ENCODE measurements at places on chromosomes 3 and 15. TPM values are rescaled to one million over a fixed set of nuclear protein-coding genes. Genes with fewer than 3 reads are reported as not detected.

- H3K27ac ChIP-seq = peak overlapping the region; percentile 83
- peak overlapping the region; percentile 16 for H3K4me3 ChIP-seq
- peak; percentile 91 for DNase-seq
- H3K4me1 ChIP-seq = peaks cover 87% of the 10 kb centered on the region
- peaks cover 8% of the 10 kb centered on the region for H3K27me3 ChIP-seq
- H3K36me3 ChIP-seq = peaks cover 67% of the 10 kb centered on the region
Observed at GRCh38 chr3:45105855-45106671, 40.1 kb downstream of the CDCP1 start.

DNA sequence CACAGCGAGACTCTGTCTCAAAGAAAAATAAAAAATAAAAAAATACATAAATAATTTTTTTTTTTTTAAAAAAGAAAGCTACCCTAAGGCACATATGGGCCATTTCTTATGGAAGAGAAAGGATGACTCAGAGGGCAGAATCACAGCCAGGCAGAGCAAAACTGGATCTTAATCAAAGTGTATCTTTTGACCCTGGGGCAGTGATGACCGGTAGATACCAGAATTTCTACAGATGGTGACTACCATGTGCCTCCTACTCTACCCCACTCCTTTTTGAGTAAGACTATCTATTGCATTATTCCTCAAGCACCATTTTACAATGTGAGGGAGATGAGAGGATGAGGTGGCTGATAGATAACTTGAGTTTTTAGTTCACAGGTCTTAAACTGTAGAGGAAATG is 26.0 kb downstream of the TARS3 start:
- DNase-seq = no peak
- no peak overlapping the region for H3K4me3 ChIP-seq
- H3K36me3 ChIP-seq = peaks cover 58% of the 10 kb centered on the region
- peaks cover 20% of the 10 kb centered on the region for H3K4me1 ChIP-seq
- H3K27me3 ChIP-seq = no peaks in the 10 kb centered on the region

DNA sequence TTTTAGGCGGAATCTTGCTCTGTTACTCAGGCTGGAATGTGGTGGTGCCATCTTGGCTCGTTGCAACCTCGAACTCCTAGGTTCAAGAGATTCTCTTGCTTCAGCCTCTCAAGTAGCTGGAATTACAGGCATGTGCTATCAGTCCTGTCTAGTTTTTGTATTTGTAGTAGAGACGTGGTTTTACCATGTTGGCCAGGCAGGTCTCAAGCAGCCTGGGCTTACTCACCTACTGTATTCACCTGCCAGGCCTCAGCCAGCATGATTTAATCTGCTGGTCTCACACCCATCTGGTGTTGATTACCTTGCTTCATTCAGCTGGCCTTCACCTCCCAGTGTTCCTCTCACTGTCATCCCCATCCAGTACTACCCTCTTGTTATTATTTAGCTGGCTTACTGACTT is 102.0 kb downstream of the IL12A start:
- no peaks in the 10 kb centered on the region for H3K36me3 ChIP-seq
- H3K4me1 ChIP-seq = no peaks in the 10 kb centered on the region
- no peak overlapping the region for H3K27ac ChIP-seq
- no peaks in the 10 kb centered on the region for H3K27me3 ChIP-seq

DNA sequence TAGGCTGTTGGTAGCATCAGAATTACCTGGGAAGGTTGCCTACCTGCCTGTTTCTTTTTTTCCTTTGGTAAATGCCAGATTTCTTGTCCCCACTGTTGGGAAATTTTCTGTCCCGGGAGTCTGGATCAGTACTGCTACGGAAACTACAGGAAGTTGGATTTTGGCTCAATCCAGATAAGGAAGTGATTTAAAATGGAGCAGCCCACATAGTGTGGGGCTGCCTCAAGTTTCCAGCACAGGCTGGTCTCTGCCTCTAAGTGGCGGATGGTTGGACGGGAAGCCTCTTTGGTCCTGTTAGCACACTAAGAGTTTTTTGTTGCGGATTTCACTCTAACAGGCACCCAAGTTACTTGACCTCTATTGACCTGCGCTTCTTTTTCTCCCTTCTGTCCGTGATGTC is 54.7 kb downstream of the EEFSEC start:
- H3K36me3 ChIP-seq = no peaks in the 10 kb centered on the region
- H3K4me1 ChIP-seq = no peaks in the 10 kb centered on the region
- no peaks in the 10 kb centered on the region for H3K27me3 ChIP-seq

DNA sequence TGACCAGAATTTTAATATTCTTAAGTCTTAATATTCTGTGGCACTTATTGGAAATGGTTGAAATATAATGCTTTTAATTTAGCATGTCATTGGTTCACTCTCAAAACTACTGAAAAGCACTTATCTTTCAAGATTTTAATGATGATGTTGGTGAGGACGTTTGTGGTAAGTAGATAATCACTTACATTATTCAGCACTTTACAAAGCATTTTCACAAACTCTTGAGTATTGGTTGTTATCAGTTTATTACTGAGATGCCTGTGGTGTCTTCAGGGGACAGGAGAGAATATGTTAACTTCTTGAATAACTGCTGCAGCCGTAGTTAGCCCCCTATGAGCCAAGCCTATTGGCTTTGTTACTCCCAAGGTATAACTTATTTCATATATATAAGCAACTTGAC is 15.2 kb downstream of the TGFBR2 start:
- no peak for DNase-seq
- H3K27me3 ChIP-seq = no peaks in the 10 kb centered on the region
- peaks cover 82% of the 10 kb centered on the region for H3K36me3 ChIP-seq
- H3K4me3 ChIP-seq = peak overlapping the region; percentile 39

DNA sequence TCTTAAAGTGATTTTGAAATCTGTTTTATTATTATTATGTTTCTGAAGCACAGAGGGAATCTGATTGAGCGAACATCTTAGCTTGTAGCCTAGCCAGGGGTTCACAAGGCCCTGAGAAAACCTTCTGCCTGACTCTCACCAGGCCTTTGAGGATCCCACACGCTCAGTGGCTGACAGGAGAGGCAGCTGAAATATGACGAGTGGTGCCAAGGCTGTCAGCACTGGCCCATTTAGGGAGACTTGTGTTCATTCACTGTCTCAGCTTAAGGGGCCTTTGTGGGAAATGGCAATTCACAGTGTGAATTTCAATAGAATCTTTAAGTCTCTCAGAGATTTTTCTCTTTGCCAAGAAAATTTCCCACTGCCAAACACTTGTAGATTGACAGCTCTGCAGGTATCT is 770.9 kb downstream of the TUSC7 start:
- no peak overlapping the region for H3K27ac ChIP-seq
- no peak for DNase-seq
- no peaks in the 10 kb centered on the region for H3K36me3 ChIP-seq

DNA sequence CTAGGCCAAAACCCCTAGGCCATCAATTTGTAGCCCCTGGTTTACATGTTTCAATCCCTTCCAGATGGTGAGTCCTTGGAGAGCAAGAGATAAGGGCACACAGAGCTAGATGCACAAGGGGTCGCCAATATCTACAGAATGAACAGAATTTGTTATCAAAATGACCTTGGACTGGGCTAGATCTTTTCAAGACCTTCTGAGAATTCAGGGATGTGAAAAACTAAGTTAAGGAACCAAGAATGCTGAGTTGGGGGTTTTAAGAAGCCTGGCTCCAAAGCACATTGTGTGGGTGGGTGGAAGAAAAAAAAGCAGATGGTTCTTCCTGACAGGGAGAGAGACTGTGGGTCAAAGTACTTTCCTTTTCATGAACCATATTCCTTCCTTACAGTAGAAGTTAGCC is 10.2 kb downstream of the CDCP1 start:
- no peak for DNase-seq
- H3K36me3 ChIP-seq = peaks cover 4% of the 10 kb centered on the region

- H3K4me1 ChIP-seq = peaks cover 14% of the 10 kb centered on the region
- H3K27me3 ChIP-seq = no peaks in the 10 kb centered on the region
- H3K27ac ChIP-seq = no peak overlapping the region
- H3K4me3 ChIP-seq = no peak overlapping the region
- no peaks in the 10 kb centered on the region for H3K36me3 ChIP-seq
Observed at GRCh38 chr15:63918317-63918672, 84.5 kb upstream of the HERC1 start.

DNA sequence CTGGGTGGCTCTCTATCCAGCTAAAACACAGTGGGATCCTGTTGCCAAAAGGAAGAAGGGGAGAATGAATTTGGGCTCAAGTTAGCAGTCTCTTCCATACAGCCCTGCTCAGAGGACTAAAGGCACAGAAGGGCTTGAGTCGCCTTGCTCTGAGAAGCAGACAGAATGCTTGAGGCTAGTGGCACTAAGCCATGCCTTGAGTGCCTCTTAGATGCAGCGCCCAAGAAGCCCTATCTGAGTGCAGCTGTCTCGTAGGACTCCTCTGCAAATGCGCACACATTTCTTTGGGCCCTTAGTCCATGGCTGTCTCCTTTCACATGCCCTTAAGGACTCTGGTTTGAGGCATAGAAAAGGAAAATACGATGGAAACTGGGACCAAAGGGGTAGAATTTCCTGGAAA is 211.3 kb upstream of the CHRM5 start:
- DNase-seq = no peak
- no peak overlapping the region for H3K4me3 ChIP-seq
- H3K27me3 ChIP-seq = peaks cover 16% of the 10 kb centered on the region
- no peak overlapping the region for H3K27ac ChIP-seq

DNA sequence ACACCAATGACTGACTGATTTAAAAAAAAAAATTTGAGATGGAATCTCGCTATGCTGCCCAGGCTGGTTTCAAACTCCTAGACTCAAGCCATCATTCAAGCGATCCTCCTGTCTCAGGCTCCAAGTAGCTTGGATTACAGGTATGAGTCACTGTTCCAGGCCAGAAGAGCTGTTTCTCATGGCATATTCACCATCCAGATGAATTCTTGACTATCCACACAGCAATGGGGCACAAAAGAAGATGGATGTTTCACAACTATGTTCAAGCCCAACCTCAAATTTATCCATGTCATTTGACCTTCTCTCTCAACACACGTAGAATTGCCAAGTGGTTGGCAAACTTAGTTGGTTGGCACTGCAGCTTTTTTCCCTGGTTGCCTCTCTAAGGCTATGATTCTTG is 40.6 kb downstream of the PRICKLE2 start:
- no peaks in the 10 kb centered on the region for H3K27me3 ChIP-seq
- H3K27ac ChIP-seq = no peak overlapping the region
- no peaks in the 10 kb centered on the region for H3K4me1 ChIP-seq

DNA sequence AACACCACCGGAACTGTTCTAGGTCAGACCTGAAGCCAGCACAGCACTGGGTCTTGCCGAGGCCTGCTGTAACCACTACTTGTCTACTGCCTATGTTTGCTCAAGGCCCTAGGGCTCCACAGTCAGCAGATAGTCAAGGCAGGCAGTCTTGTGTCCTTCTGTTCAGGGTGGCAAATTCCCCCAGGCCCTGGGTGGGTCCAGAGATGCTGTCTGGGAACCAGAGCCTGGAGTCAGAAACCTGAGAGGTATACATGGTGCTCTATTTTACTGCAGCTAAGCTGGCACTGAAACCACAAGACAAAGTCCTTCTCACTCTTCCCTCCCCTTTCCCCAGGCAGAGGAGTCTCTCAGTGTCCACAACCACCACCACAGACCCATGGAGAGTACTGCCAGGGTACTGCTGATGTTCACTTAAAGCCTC is 89.9 kb downstream of the BBX start:
- peaks cover 31% of the 10 kb centered on the region for H3K36me3 ChIP-seq
- H3K4me1 ChIP-seq = no peaks in the 10 kb centered on the region
- no peaks in the 10 kb centered on the region for H3K27me3 ChIP-seq

GRCh38 chr15:71465131-71465955 is 345.0 kb upstream of the NR2E3 start:
- no peaks in the 10 kb centered on the region for H3K36me3 ChIP-seq
- no peak overlapping the region for H3K4me3 ChIP-seq
- H3K27ac ChIP-seq = no peak overlapping the region
- peaks cover 3% of the 10 kb centered on the region for H3K27me3 ChIP-seq
- no peaks in the 10 kb centered on the region for H3K4me1 ChIP-seq
- no peak for DNase-seq

DNA sequence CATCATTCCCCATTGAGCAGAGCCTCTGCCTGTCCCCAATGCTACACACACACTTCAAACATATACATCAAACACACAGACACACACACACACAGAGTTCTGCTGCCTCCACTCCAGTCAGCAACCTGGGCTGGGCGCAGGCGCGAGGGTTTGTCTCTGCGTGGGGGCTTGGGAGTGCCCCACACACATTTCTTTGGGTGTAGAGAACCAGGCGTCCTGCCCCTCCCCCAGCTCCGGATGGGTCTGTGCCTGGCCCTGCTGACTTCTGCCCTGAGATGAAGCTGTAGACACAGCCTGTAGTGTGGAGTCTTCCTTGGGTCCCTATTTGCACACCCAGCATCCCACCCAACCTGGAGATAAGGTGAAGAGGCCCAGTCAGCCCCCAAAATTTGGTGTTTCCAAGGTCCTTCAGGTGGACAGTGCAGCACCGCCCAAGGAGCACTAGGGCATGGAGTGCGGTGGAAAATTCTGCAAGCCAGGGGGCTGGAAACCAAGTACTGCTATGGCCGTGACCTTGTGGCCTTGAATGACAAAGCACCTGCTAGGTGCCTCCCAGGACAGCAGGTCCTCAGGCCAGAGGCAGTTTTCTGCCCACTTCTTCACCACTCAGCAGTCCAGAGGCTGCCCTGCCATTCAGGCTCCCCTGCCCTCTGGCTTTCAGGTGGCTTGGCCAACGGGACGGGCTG is 26.8 kb downstream of the FBXW12 start:
- no peaks in the 10 kb centered on the region for H3K36me3 ChIP-seq
- DNase-seq = peak; percentile 18
- no peak overlapping the region for H3K4me3 ChIP-seq
- H3K4me1 ChIP-seq = peaks cover 2% of the 10 kb centered on the region
- no peak overlapping the region for H3K27ac ChIP-seq

DNA sequence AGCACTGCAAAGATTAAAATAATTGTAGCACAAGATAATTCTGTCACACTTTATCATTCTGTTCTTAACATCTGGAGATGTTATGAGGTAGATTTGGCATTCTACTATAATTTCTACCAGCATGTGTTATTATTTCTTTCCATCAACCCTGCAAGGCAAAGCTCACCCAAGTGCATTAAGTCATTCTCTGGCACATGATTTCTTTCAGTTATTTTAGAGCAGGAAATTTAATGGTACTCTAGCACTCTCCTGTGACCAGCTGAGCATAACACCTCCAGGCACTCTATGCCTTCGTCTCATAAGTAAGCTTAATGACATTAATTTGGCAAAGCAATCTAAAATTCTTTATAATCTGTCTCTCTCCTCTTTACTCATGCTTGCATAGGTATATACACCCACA is 300.2 kb upstream of the GPR149 start:
- no peak for DNase-seq
- no peaks in the 10 kb centered on the region for H3K4me1 ChIP-seq
- no peaks in the 10 kb centered on the region for H3K36me3 ChIP-seq

DNA sequence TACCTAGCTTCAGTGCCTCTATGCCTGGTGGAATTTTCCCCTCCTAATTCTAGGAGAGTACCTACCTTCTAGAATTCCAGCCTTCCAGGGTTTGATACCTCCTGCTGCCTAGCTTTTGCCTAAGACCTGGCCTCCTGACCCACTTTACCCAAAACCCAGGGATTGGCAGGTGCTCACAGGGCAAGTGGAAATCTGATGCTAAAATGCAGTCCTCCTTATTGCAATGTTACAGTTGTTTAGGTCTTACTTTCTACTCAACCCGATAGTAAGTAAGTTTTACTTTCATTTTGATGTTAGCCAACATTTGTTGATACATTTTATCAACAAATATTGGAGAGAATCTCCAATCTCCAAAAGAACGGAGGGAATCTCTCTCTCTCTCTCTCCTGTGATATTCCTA is 275.9 kb downstream of the DOCK3 start:
- no peak for DNase-seq
- no peaks in the 10 kb centered on the region for H3K27me3 ChIP-seq
- peak overlapping the region; percentile 75 for H3K27ac ChIP-seq
- peaks cover 12% of the 10 kb centered on the region for H3K4me1 ChIP-seq

SERPINI2 gene
- not detected for total RNA-seq

CEP19 gene
- 4.6 TPM for total RNA-seq

LDHAL6B gene
- total RNA-seq = not detected

MFSD1 gene
- 22.2 TPM for total RNA-seq

All from activated CD8-positive, alpha-beta T cell treated with anti-CD3 and anti-CD28 coated beads, Interleukin-2, amount 10 ng/mL, durations not matched to agents 7 days and 5 days (primary cell).